ENCODE measurements at places on chromosomes 5 and 9. TPM values are rescaled to one million over a fixed set of nuclear protein-coding genes. Genes with fewer than 3 reads are reported as not detected.

The C9 gene
- not detected for total RNA-seq

The MYO10 gene
- total RNA-seq = 107 TPM

The PCDHB4 gene
- total RNA-seq = 1.4 TPM

The PDGFRB gene
- total RNA-seq = 15.9 TPM

The CARTPT gene
- not detected for total RNA-seq

The GHR gene
- 0.19 TPM for total RNA-seq

The CCIN gene
- 0.19 TPM for total RNA-seq

The SLCO4C1 gene
- total RNA-seq = 4.5 TPM

GRCh38 chr5:133734916-133735315, 122.6 kb upstream of the FSTL4 start:
- no peak overlapping the region for H3K27ac ChIP-seq
- no peaks in the 10 kb centered on the region for H3K27me3 ChIP-seq
- no peak for DNase-seq
- no peaks in the 10 kb centered on the region for H3K4me1 ChIP-seq

DNA sequence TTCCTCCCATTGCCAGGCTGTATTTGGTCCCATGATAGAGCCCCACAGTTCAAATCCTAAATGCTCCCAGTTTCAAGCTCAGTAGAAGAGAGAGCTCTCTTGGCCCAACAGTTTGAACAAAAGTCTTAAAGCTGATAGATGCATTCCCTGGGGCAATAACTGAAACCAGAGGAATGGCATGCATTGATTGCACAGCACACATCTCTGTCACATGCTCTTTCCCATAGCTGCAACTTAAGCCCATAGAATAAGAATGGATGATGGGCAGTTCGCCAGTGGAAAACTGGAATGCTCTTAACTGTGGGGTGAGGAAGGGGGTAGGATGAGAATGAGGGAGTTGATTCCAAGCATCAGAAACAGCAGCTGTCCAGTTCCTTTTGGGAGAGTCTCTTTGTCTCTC, 1942.4 kb upstream of the WWC1 start:
- H3K27me3 ChIP-seq = no peaks in the 10 kb centered on the region
- no peaks in the 10 kb centered on the region for H3K36me3 ChIP-seq
- no peak for DNase-seq
- no peak overlapping the region for H3K27ac ChIP-seq

GRCh38 chr5:90855296-90856010, 296.9 kb downstream of the ADGRV1 start:
- H3K36me3 ChIP-seq = peaks cover 16% of the 10 kb centered on the region
- no peaks in the 10 kb centered on the region for H3K4me1 ChIP-seq
- no peaks in the 10 kb centered on the region for H3K27me3 ChIP-seq
- no peak for DNase-seq

- H3K4me1 ChIP-seq = no peaks in the 10 kb centered on the region
- no peak for DNase-seq
- H3K27me3 ChIP-seq = no peaks in the 10 kb centered on the region
- H3K27ac ChIP-seq = no peak overlapping the region
- H3K36me3 ChIP-seq = no peaks in the 10 kb centered on the region
Measured at GRCh38 chr9:21119093-21119770, 22.4 kb downstream of the IFNW1 start.

GRCh38 chr5:143594902-143595818, 191.7 kb upstream of the NR3C1 start:
- no peak overlapping the region for H3K4me3 ChIP-seq
- H3K4me1 ChIP-seq = no peaks in the 10 kb centered on the region
- no peaks in the 10 kb centered on the region for H3K27me3 ChIP-seq
- DNase-seq = no peak
- no peaks in the 10 kb centered on the region for H3K36me3 ChIP-seq
- no peak overlapping the region for H3K27ac ChIP-seq

DNA sequence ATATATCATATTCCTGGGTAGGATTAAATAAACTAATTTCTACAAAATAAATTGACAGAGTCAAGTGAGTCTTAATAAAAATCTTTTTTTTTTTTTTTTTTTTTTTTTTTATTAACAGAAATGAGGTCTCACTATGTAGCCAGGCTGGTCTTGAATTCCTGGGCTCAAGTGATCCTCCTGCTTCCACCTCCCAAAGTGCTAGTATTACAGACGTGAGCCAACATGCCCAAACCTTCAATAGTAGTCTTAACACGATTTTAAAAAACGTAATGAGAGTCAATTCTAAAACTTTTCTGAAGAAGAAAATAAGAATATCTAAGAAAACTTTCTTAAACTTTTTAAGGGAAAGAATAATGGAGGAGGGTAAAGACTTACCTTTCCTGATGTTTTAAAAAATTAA, 84.2 kb downstream of the YIPF5 start:
- DNase-seq = no peak
- no peak overlapping the region for H3K4me3 ChIP-seq

DNA sequence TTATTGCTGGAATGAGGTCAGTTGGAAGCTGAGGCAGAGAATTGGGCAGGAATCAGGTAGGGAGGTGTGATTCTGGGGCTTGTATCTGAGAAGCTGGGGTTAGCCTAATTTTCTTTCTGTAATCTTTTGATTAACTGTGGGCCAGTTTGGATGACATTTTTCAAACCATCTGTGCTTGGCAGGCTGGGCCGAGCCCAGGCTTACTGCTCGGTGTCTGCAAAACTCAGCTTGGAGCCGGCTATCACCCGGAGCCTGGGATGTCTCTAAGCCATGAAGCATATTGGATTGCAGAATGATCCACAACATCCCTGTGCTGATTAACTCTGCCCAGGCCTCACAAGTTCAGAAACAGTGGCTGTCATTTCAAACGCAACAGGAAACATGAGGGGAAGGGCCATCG, 26.5 kb downstream of the KCNMB1 start:
- peaks cover 3% of the 10 kb centered on the region for H3K4me1 ChIP-seq
- no peaks in the 10 kb centered on the region for H3K27me3 ChIP-seq
- no peak overlapping the region for H3K27ac ChIP-seq
- H3K4me3 ChIP-seq = no peak overlapping the region
- no peak for DNase-seq

- DNase-seq = no peak
- H3K36me3 ChIP-seq = no peaks in the 10 kb centered on the region
- H3K4me3 ChIP-seq = no peak overlapping the region
- no peak overlapping the region for H3K27ac ChIP-seq
Measured at GRCh38 chr9:87950765-87951488, 23.4 kb downstream of the CDK20 start.

GRCh38 chr5:6752782-6753181, 39.5 kb downstream of the TENT4A start:
- no peaks in the 10 kb centered on the region for H3K27me3 ChIP-seq
- H3K4me1 ChIP-seq = no peaks in the 10 kb centered on the region
- no peak overlapping the region for H3K27ac ChIP-seq
- H3K4me3 ChIP-seq = no peak overlapping the region

GRCh38 chr5:78758169-78758839, 109.7 kb upstream of the LHFPL2 start:
- H3K36me3 ChIP-seq = no peaks in the 10 kb centered on the region
- no peak overlapping the region for H3K4me3 ChIP-seq
- H3K4me1 ChIP-seq = no peaks in the 10 kb centered on the region
- no peaks in the 10 kb centered on the region for H3K27me3 ChIP-seq
- H3K27ac ChIP-seq = no peak overlapping the region

- H3K27ac ChIP-seq = no peak overlapping the region
- no peaks in the 10 kb centered on the region for H3K4me1 ChIP-seq
- H3K36me3 ChIP-seq = no peaks in the 10 kb centered on the region
- no peak for DNase-seq
- no peaks in the 10 kb centered on the region for H3K27me3 ChIP-seq
Measured at GRCh38 chr5:130023604-130024003, 119.3 kb downstream of the CHSY3 start.

DNA sequence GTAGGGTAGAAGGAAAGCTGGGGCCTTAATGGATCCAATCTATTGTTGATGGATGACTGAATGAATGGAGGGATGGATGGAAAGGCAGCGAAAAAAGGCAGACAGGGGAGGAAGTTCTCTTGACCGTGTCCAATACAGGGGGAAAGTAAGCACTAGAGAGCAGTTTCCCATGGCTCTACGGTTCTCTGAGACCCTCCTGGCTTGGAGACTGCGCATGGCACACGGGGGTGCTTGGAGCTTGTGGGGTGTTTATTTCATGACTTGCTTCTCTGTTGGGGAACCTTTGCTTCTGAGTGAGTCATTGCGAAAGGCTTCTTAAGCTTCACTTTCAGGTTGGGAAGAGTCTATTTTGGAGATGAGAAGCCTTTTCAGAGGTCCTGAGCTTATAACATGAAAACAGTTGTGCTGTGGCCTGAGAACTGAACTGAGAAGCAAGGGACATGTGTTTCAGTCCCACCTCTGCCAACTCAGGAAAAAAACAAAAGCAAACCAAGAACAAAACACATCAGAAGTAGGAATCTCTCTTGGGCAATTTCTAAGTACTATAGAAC, 12.8 kb upstream of the TEX48 start:
- H3K27me3 ChIP-seq = 0 out of 2 replicates have a peak, but pooled peaks cover 1% of the 10 kb centered on the region
- no peaks in the 10 kb centered on the region for H3K36me3 ChIP-seq
- H3K4me1 ChIP-seq = no peaks in the 10 kb centered on the region
- no peak overlapping the region for H3K4me3 ChIP-seq
- no peak for DNase-seq
- no peak overlapping the region for H3K27ac ChIP-seq
